ENCODE measurements at places on chromosomes 5 and 9. TPM values are rescaled to one million over a fixed set of nuclear protein-coding genes. Genes with fewer than 3 reads are reported as not detected.

Gene SMIM27
- total RNA-seq, result 6.5 TPM

Gene TMEFF1
- 2.3 TPM for total RNA-seq

Gene PRDM9
- total RNA-seq, result not detected

Gene EPB41L4B
- total RNA-seq, result 0.26 TPM

Gene SPINK6
- total RNA-seq, result not detected

Gene PCDHB3
- 0.16 TPM for total RNA-seq

Gene ADAMTS12
- 9.8 TPM for total RNA-seq

Gene FCN2
- total RNA-seq, result not detected

Gene LRRC19
- not detected for total RNA-seq

Gene NUTM2G
- not detected for total RNA-seq

Gene PHYHD1
- 16.3 TPM for total RNA-seq

Gene FBXO38
- total RNA-seq, result 54.4 TPM

Gene PTGDS
- 6.0 TPM for total RNA-seq

Gene FRMD3
- total RNA-seq, result 0.26 TPM

Gene ENTREP1
- total RNA-seq, result under 0.01 TPM

Gene ORM2
- total RNA-seq, result not detected

Gene RPP25L
- total RNA-seq, result 24.9 TPM

Gene FOXD4L4
- total RNA-seq, result 0.32 TPM

Gene BAAT
- not detected for total RNA-seq

Gene DEPDC1B
- 1.0 TPM for total RNA-seq

Gene SPATA31E1
- total RNA-seq, result not detected

Gene CCDC183
- total RNA-seq, result 0.32 TPM

Gene CER1
- total RNA-seq, result not detected

Gene CCDC192
- not detected for total RNA-seq

Gene PRSS3
- total RNA-seq, result 47.3 TPM

Gene CYSRT1
- total RNA-seq, result 0.17 TPM

Gene NEUROG1
- not detected for total RNA-seq

Gene GGTA1
- total RNA-seq, result under 0.01 TPM

Gene F12
- 0.63 TPM for total RNA-seq

Gene CSNK1G3
- total RNA-seq, result 40.7 TPM

Gene OR1L1
- not detected for total RNA-seq

Gene IFNE
- 3.8 TPM for total RNA-seq

Gene TAF1L
- total RNA-seq, result under 0.01 TPM

Gene SPINK4
- total RNA-seq, result not detected

Gene DND1
- total RNA-seq, result 0.17 TPM

Gene SLC12A7
- 7.3 TPM for total RNA-seq

Gene CAVIN4
- 1.6 TPM for total RNA-seq

Gene PAM
- 241 TPM for total RNA-seq

Gene LRRC70
- 0.79 TPM for total RNA-seq

Gene COL27A1
- total RNA-seq, result 2.0 TPM

Gene EGFLAM
- 0.16 TPM for total RNA-seq

Gene PCDHGC4
- 3.3 TPM for total RNA-seq

Gene CNTFR
- not detected for total RNA-seq

Gene RCL1
- 7.6 TPM for total RNA-seq

Gene EQTN
- not detected for total RNA-seq

Gene FIBCD1
- 9.3 TPM for total RNA-seq

Gene CBY3
- total RNA-seq, result 0.16 TPM

Gene GMCL2
- total RNA-seq, result not detected

Gene PNPLA7
- 1.8 TPM for total RNA-seq

Gene CD274
- total RNA-seq, result 1.6 TPM

Gene TTC23L
- 0.52 TPM for total RNA-seq
